Stimulated activated CD4-positive, alpha-beta T cell treated with anti-CD3 and anti-CD28 coated beads, TNF-alpha, amount 100 ng/mL, for 1 hour (primary cell): ENCODE measurements at places on chromosomes 1 and 21.

- no peak for DNase-seq
These were observed 251.6 kb upstream of the DUSP10 start for GRCh38 chr1:221993444-221993948.

DNA sequence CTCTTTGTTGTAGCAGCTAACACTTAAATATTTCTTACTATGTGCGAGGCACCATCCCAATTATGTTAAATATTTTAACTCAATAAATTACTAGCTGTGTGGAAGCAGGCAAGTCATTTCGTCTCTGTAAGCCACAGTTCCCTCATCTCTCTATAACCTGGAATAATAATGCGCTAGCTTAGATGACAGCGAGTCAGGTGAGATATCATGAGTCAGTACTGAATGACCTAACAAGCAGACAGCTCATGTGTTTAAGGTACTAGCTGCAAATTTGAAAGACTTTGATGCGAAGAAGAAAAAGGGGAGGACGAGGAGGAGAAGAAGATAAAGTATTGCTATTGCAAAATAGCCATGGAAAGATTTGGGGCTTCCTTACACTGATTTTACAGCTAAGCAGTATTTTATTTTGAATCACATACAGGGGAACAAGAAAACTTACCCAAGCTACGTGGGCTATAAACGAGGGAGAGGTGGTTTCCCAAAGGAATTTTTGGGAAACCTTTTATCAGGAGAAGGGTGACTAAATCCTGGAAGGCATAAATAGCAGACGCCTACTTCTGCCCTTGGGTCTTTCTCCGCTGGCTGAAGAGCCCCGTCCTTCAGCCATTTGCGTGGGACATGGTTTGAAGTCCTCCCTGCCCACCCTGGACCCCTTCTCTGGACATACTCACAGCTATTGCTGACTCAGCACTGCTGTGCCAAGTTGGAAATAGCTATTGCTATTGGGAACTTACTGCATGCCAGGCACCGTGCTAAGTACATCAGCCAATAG, 8.9 kb downstream of the CITED4 start:
- no peak for DNase-seq

- no peak for DNase-seq
These were observed 35.5 kb downstream of the CDC14A start for GRCh38 chr1:100387657-100388350.

DNA sequence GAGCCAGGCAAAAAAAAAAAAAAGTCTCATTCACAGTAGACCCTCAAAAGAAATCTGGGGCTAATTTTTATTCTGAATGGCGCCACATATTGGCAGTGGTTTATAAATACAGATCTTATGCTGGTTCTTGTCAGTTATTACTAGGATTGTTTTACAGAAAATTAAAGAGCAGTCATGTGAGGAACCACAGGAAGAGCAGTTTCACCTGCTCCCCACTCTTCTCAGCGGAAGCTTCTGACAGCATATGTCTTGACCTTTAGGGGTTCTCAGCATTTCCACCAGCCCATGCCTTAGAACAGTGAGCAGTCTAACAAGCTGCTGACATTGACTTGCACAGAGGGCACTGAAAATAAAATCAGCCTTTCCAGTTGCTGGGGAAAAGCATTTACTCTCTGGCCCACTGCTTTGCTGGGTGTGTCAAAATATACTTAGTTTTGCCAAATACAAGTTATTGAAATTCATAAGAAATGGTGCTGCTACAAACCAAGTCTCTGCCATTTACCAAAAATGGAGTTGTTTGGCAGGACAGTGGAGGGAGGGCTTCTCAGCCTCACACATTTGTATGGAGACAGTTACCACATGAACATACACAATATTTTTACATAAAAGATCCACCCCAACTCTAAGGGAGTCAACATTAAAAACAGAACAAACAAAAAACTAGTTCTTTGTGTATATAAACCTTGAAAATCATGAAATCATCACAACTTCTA, 144.2 kb downstream of the SYT2 start:
- DNase-seq = no peak

- DNase-seq = no peak
These were observed 8.0 kb upstream of the SVBP start for GRCh38 chr1:42825036-42825851.

DNA sequence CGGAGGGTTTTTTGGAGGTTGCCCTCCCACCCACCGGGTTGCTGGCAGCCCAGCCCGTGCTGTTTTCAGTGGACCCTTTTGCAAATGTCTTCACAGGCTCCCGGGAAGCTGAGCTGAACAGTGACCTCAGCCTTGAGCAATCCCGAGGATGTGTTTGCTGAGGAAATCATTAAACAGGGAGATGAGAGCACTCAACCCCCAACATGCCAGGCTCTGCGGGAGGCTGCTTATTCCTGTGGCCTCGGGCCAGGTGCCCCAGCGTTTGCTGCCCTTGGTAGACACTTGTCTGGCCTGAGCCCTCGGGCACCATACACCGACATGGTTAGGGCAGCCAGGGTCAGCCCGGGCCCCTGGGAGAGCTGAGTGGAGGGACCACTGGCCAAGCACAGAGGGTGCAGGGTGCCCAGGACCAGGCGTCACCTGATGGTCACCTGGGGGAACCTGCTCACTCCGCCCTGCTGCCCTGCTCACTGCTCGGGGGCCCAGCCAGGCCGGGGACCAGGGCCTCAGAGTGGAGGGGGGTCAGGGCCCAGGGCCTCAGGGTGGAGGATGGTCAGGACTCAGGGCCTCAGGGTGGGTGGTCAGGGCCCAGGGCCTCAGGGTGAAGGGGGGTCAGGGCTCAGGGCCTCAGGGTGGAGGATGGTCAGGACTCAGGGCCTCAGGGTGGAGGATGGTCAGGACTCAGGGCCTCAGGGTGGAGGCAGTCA, 42.5 kb upstream of the POFUT2 start:
- DNase-seq = no peak

DNA sequence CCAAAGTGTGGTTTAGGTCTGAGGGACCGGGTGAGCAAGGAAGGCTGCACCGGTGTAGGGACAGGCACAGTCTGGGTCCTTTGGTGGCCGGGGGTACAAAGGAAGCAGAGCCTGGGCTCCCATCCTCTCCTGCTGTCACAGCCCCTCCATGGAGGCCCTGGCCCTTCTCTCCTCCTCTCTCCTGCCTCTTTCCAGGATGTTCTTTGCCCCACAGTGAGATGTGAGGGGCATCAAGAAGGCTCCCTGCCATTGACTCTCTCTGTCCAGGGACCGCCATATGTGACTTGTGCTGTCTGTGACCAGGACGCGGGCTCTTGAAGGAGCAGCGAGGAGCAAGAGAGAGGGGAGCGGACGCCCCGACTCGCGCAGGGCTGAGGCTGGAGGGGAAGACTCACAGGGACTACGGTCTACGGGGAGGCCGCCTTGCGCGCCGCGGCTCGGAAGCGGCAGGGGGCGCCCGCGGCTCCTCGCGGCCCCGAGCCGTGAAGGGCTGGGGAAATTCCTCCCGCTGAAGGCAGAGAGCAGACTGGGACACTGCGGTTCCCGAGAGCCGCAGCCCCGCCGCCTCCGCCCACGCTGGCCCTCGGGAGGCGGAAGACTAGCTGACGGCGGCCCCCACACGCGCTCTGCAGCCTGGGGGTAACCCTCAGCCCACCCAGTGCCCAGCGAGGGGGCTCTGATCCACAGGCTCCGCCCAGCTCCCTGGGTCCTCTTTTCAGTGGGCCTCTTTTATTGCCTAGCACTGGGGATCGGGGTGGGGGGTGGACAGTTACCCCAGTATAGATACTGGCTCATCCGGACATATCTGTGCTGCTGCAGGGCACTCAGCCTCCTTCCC, 40.8 kb downstream of the MAB21L3 start:
- peak; percentile 67 for DNase-seq

GRCh38 chr1:32055416-32055815, 17.3 kb upstream of the TMEM39B start:
- DNase-seq = no peak

- DNase-seq = no peak
These were observed 4.7 kb downstream of the ZBTB7B start for GRCh38 chr1:155007251-155007828.

GRCh38 chr1:202034683-202035462, 24.5 kb downstream of the ELF3 start:
- no peak for DNase-seq

DNA sequence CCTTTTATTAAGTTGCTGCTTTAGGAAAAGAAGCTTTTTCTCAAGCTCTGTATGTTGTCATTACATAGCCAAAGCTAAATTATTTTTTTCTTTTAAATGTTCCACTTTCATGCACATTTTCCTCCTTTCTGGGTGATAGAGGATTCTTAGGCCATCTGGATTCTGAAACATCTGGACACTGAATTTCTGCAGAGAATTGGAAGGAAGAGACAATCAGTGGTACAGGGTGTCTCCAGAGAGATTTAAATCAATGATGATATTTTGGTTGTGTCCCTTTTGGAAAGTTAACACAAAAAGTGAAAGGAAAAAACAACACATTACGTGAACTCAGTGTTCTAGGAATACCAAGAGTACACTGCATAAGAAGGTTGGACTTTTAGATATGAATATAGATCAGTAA, 211.4 kb upstream of the PKN2 start:
- no peak for DNase-seq

GRCh38 chr1:77781683-77782082, 2.2 kb downstream of the MIGA1 start:
- no peak for DNase-seq
